Stimulated activated CD8-positive, alpha-beta memory T cell treated with anti-CD3 and anti-CD28 coated beads, Interleukin-7, amount 100 ng/mL, for 1 hour (primary cell): ENCODE measurements at places on chromosomes 2 and 18.

DNA sequence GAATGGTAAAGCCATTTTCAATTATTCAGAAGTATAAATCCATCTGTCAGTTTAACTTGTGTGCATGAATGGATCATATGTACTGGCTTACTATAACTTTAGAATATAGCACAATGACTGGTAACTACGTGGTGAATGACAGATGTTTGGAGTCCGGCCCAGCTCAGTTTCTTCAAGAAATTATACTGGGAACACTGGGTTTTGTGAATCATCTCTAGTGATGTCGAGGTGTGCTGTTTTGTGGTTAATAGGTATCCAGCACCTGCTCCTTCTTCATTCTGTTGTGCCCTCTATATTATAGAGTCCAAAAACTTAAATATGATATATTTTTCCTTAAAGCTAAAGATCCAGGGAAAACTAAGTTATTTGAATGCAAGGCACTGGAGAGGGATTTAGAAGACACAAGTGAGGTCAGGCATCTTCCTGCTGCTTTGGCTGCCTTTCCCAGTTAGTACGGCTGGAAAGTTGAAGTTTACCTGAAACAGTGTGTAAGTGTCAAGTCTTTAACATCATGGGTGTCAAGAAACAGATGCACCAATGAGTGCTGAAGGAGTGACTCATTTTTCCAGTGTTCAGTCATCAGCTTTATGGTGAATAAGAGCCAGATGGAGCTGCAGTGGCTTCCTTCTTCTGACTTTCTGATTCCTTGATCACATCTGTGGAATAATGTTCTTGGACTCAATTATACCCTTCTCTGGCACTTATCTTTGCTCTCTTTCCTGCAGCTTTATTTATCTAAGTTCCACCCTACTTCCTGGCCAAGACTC lies 1079.5 kb upstream of the CELF4 start:
- DNase-seq, result no peak

GRCh38 chr18:67001052-67001451 lies 397.2 kb upstream of the CDH19 start:
- no peak for DNase-seq

GRCh38 chr2:236691799-236692167 lies 122.2 kb downstream of the ACKR3 start:
- DNase-seq, result no peak

GRCh38 chr2:70954886-70955285 lies 19.2 kb downstream of the ATP6V1B1 start:
- DNase-seq, result no peak

DNA sequence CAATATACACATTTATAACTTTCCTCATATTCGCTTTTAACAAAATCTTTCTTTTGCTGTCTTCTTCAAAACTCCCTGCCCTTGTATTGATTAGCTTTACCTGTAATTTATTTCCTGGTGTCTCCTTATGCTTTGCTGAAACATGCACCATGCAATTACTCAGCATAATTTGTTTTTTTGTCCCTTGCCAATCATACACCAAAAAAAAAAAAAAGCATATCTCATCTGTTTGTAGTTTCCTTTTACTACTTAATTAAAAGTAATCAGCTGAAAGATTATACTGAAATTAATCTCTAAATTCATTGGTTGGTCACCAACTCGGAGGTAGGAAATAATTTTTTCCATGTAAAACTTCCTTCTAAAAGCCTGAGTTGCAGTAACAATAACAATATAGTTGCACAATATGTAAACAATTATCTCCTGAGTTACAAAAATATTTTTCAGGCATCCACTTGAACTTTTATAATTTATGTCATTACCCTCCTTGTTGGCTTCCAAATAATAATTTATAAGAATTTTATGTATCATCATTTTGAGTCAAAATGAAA lies 53.0 kb upstream of the ROCK1 start:
- no peak for DNase-seq

DNA sequence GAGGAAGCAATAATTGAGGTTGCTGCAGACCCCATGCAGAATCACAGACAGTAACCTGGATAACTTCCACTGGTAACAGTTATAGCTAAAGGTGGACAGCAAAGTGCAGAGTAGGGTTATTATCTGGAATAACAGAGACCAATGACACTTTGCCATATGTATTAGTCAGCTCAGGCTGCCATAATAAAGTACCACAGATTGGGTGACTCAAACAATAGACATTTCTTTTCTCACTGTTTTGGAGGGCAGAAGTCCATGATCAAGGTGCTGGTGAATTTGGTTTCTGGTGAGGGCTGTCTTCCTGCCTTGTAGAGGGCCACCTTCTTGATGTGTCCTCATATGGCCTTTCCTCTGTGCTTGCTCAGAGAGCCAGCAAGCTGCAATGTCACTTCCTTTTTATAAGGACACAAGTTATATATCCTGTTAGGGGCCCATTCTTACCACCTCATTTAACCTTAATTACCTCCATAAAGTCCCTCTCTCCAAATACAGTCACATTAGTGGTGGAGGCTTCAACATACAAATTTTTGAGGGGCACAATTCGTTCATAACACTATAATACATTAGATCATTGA lies 191.0 kb upstream of the LRP1B start:
- no peak for DNase-seq

- DNase-seq, result no peak
These were observed 123.1 kb upstream of the STON1 start for GRCh38 chr2:48406794-48407349.

DNA sequence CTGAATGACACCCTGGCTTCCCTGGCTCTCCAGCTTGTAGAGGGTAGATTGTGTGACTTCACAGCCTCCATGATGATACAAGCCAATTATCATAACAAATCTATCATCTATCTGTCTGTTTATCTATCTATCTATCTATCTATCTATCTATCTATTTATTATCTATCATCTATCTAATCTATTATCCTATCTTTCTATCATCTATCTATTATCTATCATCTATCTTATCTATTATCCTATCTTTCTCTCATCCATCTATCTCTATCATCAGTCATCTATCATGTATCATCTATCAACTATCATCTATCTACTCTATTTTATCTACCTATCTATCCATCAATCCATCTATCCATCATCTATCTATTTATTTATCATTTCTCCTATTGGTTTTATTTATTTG lies 361.8 kb downstream of the RNF144A start:
- DNase-seq, result no peak

GRCh38 chr18:61459896-61460648 lies 126.8 kb downstream of the CDH20 start:
- DNase-seq, result no peak

DNA sequence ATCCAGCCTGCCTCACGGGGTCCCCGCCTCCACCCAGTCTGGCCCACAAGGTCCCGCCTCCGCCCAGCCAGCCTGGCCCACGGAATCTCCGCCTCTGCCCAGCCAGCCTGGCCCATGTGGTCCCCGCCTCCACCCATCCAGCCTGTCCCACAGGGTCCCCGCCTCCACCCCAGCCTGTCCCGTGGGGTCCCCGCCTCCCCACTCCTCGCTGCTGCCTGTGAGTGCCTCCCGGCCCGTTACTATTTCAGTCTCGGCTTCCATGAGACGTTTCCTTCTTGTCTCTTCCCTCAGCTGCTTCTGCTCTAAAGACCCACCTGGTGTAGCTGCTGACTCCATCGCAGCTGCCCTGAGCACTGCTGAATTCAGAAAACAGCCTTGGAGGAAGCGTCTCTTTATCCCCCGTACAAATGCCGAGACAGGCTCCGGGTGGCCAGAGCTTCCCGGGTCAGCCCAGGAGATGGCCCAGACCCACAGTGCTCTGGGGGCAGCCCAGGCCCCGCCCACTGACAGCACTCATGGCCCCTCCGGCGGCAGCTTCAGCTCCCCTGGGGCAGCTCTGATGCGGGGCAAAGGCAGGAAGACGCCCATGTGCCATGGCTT lies 69.8 kb downstream of the NFATC1 start:
- DNase-seq, result no peak

GRCh38 chr2:2757764-2758163 lies 426.7 kb upstream of the MYT1L start:
- no peak for DNase-seq

GRCh38 chr2:43778233-43778632 lies 4.4 kb downstream of the DYNC2LI1 start:
- no peak for DNase-seq

GRCh38 chr2:207434306-207434705 lies 95.5 kb upstream of the CREB1 start:
- no peak for DNase-seq

DNA sequence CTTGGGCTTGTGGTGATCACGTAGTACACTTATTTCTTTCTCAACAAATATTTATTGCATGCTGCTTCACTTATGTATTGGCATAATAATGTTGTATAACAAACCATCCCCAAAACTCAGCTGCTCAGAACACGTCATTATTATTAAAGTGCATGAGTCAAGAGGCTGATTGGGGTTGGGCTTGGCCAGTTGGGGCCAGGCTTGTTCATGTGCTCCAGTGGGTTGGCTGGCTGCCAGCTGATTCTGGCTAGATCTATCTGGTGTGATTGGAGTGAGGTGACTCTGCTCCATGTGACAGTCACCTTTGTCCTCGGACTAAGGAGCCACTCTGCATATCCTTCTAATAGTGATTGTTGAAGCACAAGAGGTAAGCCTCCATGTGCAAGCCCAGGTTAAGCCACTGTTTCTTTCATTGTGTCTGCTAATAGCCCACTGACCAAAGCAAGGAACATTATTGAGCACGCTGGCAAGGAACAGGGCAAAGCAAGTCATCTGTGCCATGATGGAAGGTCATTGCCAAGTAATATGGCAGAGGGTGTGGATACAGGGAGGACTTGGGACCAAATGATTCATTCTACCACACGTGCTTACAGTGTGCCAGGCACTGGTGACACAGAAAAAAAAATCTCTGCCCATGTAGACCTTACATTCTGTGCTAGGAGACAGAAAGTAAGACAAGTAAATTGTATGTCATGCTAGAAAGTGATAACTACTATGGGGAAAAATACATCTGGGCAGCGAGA lies 63.3 kb upstream of the TMEM182 start:
- DNase-seq, result no peak

- no peak for DNase-seq
These were observed 18.5 kb upstream of the NPAS2 start for GRCh38 chr2:100801402-100801801.

DNA sequence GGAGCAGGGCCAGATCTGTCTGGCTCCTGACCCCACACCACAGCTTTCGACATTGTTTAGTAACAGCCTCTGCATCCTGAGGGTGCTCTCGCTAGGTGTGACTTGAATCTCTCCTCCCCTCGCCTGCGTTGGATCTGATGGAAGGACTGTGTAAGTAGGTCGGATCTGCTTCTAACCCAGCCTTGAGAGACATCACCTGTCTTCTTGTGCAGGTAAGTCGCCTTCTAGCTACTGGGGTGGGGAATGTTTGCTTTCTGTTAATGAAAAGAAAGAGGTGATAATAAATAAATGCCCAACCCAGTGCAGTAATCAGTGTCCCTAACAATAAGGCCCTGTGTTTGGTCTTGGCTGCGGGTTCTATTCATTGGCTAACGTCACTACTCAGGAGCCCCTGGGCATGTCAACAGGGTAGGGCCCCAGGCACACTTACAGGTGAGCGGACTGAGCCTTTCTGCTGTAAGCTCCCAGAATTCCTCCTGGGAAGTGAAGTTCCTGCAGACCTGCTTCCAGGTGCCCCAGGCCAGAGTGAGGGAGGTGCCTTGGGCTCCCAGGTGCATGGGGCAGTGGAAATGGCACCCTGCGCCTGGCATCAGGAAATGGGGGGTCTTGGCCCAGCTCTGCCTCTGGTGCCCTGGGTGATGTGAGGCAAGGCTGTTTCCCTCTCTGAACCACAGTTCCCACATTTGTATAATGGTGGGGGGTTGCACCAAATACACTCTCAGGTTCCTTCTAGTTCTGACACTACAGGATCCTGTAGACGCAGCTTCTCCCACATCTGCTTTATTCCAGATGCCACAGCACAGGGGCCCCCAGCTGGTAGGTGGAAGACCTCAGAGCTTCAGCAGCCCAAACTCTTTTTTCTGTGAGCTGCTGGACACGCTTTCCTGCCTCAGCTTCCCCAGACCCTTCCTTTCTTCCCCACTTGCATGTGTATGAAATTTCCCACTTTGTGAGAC lies 11.2 kb upstream of the FOSL2 start:
- no peak for DNase-seq

DNA sequence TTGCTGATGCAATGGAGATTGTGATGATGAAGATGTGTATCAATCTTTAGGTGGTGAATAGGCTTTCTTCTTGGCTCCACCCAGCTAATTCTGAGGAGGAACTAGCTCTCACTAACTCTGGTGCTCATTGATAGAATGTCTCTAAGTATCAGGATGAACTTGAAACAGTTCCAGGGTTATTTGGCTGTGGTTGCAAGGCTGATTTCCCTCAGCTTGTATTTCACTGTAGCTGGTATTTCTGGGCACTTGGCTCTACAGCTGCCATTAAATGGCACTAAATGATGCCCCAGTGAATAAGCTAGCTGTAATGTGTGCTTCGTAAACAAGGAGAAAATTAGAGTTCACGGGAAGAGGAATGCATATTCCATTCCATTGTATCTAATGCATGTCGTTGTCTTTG lies 241.2 kb downstream of the RPIA start:
- DNase-seq, result no peak

- peak; percentile 55 for DNase-seq
These were observed 1.5 kb upstream of the NR4A2 start for GRCh38 chr2:156333951-156334495.

DNA sequence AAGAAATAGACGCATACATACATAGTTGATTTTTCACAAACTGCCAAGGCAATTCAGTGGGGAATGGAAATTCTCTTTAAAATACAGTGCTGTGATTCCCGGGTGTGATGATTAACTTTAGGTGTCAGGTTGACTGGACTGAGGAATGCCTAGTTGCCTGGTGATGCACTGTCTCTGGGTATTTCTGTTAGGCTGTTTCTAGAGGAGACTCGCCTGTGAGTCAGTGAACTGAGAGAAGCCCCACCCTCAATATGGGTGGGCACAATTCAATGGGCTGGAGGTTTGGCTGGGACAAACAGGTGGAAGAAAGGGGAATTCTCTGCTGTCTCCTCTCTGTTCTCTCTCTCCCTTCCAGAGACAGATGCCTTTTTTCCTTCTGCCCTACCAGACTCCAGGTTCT lies 187.6 kb downstream of the ARHGAP28 start:
- DNase-seq, result no peak

DNA sequence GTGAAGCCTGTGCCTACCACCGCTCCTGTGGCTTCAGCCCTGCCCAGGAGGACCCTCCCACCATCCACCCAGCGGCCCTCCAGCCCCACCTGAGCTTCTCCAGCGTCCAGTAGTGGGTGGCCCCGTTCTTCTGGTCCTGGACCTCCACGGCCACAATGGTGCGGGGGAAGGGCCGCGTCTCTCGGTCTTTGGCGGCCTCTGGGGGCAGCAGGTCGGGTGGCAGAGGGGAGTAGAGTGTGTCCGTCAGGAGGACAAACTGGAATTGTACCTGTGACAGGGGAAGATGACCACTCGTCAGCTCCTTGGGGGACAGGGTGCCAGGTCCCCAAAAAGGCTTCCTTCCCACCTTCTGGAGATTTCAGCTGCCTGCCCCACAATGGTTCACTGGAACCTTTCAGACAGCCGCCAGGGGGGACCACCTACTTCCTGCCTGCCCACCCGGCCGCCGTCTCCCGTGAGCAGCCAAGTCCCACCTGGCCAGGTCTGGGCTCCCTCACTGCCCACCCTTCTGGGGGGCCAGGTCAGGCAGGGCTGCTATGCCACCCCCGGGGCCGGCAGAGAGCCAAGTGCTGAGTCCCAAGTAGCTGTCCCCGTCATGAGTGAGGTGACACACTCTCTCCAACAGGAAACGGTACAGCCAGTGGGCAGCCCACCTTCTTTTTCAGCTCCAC lies 59.3 kb downstream of the KIF1A start:
- DNase-seq, result no peak

GRCh38 chr2:168054657-168055056 lies 192.7 kb downstream of the STK39 start:
- no peak for DNase-seq
